Cerebellar nuclear complex (tissue), 1 donor: ENCODE measurements at places on chromosomes 2 and 18.

- DNase-seq, result no peak
These were observed 505.5 kb downstream of the GALR1 start for GRCh38 chr18:77755187-77755586.

- no peak for DNase-seq
These were observed 307.0 kb upstream of the REG3G start for GRCh38 chr2:78718473-78718872.

GRCh38 chr2:233556881-233557736 lies 9.5 kb downstream of the USP40 start:
- no peak for DNase-seq

GRCh38 chr2:53768242-53768542 lies 588 bp downstream of the CHAC2 start:
- DNase-seq, result no peak

DNA sequence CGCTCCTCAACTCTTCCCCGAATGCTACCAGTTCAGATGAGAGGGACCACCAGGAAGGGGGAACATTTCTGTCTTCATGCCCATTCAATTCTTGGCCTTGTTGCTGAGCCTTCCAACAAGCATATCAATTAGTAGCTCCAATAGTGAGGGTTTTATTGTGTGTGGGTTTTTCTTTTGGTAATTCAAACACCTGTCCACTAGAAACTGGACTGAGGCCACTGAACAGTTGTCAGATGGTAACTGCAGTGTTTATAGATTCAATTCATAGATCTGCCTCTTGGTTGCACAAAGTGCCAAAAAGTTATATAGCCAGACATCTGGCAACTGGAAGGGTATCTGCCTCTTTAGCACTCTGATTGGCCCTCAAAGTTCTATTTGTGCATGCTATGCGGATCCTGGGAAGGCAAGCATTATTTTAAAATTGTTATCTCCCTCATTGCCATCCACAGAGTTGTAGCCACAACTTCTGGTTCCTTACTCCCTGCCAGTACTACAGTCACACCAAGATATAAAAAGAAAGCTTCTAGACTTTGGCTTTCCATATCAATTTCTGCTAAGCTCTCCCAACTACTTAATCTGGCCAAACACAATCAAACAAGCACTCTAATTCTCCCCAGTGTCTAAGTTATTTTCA lies 83.3 kb upstream of the ZNF521 start:
- no peak for DNase-seq

- DNase-seq, result no peak
These were observed 66.5 kb upstream of the FIGN start for GRCh38 chr2:163802284-163802683.

DNA sequence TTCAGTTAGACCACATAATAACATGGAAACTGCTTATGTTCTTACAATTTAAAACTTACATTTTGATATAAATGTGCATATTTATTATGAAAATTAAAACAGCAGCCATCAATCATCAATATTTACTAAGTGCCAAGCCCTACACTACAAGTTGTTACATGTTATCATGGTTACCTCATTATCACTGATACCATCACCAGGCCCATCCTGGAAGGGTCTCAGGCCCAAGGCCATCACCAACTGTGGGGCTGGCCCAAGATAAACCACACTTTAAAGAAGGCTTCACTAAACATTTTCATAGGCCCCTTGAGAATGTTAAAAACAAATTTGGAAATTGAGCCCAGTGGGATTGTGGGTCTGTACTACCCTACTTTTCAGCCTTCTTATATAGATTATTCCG lies 6.4 kb downstream of the ITSN2 start:
- DNase-seq, result no peak

DNA sequence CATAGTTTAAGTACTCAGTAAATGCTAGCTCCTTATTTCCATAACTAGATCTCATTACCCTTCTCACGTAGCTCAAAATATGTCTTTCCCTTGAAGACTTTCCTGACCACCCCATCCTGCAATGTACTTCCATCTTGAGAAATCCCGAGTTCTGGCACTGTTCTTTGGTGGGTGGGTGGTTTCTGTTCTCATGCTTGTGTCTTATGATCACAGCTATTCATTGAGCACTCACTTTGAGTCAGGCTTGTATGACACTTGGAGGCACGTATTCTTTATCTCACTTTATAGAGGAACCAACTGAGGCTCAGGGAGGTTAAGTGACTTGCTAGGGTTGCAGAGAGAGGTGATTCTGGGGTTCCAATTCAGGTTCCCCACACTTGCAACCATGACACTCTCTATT lies 9.0 kb upstream of the CLIP4 start:
- DNase-seq, result no peak

GRCh38 chr2:14720739-14721138 lies 88.2 kb downstream of the LRATD1 start:
- no peak for DNase-seq

GRCh38 chr2:67055387-67056304 lies 341.5 kb upstream of the ETAA1 start:
- no peak for DNase-seq

- no peak for DNase-seq
These were observed 549.9 kb downstream of the DSC3 start for GRCh38 chr18:30492552-30493129.

- no peak for DNase-seq
These were observed 101.3 kb upstream of the KLHL29 start for GRCh38 chr2:23283653-23284052.

- no peak for DNase-seq
These were observed 214.5 kb downstream of the NBAS start for GRCh38 chr2:15346624-15347023.

GRCh38 chr2:231296401-231296974 lies 98.1 kb downstream of the ARMC9 start:
- no peak for DNase-seq

DNA sequence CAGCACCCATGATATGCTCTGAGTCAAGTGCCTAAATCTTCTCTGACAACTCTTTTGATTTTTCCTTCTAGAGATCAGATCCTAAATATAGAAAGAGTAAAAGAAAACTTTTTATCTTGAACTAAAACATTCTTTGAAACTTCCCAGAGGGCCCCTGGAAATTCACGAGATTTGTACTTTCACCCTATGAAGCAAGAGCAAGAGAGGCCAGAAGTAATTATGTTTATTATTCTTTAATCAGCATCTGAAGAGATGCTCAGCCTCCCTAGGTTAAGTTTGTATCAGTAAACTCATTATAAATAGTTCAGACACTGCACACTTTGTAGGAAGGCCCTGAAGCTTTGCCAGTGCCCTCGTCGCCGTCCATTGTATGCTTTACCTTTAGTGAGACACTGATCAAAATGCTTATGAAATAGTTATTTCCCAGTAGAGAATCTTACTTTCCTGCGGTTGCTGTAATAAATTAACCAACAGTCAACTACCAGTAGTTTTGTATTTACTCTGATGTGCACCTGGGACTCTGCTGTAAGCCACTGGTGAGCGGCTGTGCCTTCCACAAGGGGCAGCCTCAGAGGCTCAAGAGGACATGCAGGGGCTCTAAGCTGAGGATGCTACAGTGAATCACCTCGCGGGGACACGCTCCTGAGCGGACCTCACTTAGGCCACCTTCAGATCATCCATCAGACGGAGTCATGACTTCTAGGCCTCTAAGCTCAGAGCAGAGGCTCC lies 71.9 kb downstream of the BIN1 start:
- DNase-seq, result no peak

DNA sequence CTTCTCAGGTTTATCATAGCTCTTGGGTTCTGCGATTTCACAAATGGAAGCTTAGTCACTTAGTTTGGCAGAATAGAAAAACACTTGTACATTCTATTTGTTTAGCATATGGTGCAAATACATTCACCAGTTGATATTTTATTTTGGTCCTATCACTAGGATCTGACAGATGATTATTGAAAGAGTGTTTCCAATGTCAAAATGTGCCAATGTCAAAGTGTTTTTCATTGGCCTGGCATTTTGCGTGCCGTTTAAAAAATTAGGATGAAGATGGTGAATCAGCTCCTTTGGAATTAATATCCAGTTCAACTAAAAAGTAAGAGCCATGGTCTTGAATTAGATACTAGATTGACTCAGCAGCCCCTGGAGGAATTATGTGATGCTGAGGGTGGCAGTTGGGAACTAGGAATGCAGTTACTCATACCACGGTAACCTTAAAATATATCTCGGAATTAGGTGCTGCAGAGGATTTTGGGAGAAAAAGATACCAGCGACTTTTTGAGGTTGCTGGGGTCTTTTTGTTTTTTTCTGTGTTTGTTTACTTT lies 87.0 kb downstream of the SPHKAP start:
- no peak for DNase-seq

DNA sequence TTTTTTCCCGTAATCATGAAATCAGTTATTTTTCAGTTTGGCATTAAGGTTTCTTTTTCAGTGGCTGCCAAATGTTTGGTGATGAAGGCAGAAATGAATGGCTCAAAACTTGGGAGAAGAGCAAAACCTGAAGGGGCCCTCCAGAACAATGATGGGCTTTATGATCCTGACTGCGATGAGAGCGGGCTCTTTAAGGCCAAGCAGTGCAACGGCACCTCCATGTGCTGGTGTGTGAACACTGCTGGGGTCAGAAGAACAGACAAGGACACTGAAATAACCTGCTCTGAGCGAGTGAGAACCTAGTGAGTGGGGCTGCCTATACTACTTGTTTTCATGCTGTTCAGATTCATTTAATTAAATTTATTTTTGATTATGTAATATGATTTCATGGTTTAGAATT lies 29.2 kb upstream of the MSH2 start:
- no peak for DNase-seq

GRCh38 chr2:223542501-223542900 lies 59.7 kb downstream of the SCG2 start:
- DNase-seq, result no peak

GRCh38 chr2:11651856-11652548 lies 18.0 kb downstream of the NTSR2 start:
- no peak for DNase-seq

GRCh38 chr2:162074632-162074895 lies 549 bp upstream of the DPP4 start:
- DNase-seq, result no peak

GRCh38 chr18:43661570-43661969 lies 384.3 kb upstream of the SYT4 start:
- no peak for DNase-seq

GRCh38 chr2:148014616-148015015 lies 5.9 kb downstream of the ORC4 start:
- no peak for DNase-seq

GRCh38 chr2:9832586-9832985 lies 10.7 kb upstream of the TAF1B start:
- DNase-seq, result no peak

DNA sequence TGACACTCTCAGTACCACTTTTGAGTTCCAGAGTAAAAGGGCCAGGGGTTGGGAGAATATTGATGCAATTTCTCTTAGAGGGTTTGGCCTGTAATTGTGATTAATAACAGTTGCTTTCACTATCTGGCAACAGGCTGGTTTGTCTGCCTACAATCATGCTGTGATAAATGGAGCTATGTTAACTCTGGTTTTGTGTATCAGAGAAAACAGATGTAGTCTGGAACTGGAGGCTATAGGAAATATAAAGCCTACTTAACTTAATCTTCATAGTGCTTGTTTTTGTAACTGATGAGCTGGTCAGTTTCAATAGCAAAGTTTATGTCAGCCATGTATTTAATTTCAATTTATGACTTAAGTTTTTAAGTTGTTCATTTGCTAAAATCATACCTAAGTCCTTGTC lies 138.0 kb downstream of the AGPS start:
- no peak for DNase-seq

DNA sequence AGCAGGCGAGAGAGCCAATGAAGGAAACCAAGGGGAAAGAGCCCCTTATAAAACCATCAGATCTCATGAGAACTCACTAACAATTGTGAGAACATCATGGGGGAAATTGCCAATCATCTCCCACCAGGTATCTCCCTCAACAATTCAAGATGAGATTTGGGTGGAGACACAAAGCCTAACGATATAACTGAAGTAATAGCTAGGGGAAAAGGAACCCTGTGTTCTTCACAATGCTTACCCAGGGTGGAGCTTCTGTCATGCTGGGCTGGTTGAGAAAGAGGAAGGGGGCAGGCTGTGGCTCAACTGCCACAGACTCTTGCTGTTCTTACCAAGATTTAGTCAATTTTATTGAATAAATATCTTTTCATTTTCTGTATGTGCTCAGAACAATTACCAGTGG lies 392.1 kb upstream of the HS6ST1 start:
- no peak for DNase-seq

DNA sequence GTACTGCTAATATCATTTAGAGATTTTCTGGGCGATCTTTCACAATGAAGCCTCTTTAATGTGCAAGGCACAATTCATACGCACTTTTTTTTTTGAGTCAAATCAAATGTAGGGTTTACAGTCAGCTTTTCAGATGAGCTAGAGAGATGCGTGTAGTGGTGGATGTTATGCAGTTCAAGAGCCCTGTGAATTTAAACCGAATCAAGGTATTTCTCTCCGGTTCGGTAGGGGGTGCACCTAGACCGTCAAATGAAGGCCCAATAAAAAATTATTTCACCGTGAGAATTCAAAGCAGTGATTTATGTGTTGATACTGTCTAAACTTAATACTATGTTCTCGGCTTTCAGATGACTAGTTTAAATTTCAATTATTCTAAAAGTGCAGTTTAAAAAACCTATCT lies 1.1 kb downstream of the PTH2R start:
- DNase-seq, result no peak

DNA sequence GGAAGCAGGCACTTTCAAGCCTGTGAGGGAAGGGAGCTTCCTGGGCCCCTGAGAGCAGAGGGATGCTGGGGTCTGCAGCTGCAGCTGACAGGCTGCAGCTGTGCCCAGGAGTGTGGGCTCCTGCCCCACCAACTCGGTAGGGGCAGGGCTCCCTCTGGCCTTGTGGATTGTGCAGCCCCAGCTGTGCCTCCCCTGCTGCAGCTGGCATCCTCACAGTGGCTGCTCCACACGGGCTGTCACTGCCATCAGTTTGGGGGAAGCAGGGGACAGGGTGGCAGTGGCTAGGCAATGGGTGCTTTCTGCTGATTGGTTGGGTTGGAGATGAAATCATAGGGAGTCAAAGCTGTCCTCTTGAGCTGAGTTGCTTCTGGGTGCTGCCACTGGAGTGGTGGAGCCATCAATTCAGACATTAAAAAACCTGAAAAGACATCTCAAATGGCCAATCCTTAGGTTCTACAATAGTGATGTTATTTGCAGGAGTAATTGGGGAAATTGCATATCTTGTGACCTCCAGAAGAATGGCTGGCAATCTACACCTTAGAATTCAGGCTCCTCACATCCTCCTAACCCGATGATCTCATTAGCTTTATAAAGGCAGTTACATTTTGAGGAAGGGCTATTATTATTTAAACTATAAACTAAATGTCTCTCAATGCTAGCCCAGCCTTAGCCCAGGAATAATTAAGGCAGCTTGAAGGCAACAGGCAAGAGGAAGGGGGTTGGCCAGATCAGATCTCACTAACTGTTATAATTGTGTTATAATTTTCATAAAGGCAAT lies 41.3 kb downstream of the FAM171B start:
- DNase-seq, result no peak

DNA sequence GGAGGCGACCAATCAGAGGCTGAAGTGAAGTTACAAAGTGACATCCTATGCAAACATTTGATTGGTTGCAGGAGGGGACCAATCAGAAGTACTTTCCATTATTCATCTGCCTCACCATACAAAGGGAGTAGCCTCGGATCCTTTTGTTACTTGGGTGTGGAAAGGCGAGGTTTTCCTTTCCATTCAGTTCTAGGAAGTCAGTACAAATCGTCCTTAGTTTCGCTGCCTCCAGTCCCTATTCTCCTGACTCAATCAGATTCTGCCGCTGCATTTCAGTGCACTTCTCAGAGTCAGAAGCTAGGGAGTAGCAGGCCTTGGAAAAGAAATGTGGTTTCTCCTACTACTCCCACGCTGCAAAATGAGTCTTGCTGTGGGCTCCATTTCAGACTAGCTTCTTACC lies 149.4 kb downstream of the DTNA start:
- DNase-seq, result no peak
